ENCODE measurements at places on chromosomes 5 and 9.

DNA sequence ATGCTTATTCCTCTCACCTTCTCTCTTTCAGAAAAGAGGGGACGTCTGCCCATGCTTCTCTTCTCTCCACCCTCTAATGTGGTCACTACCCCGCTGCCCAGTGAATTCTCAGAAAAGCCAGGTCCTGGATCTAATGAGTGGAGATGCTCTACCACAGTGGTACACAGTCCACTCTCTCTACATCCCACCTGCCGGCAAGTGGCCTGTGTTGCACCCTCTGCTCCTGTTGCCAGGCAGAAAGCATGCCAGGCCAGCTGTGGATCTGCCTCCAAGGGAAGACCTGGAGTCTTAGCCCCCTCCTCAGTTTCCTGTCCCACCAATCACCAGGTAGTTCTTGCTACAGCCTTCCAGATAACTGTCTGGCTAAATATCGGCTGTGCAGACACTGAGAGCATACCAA, 71.2 kb upstream of the SPDL1 start:
- no peak for DNase-seq

DNA sequence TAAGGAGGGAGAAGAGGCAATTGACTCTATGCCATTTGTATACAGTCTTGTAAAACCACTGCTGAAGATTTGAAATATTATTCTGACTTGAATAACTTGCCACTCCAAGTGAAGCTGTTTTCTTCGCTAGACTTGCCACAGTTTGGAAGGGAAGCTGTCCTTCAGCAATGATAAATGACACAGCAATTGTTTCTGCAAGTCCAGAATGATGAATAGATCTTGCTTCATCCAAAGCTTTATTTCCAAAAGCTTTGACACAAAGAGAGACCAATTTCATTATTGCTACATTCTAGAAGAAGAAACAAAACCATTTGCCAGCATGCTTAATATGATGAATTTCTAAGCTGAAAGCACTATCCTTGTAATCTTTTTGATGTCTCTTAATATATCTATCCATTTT, 73.7 kb downstream of the ZNF366 start:
- DNase-seq = peak; percentile 85

DNA sequence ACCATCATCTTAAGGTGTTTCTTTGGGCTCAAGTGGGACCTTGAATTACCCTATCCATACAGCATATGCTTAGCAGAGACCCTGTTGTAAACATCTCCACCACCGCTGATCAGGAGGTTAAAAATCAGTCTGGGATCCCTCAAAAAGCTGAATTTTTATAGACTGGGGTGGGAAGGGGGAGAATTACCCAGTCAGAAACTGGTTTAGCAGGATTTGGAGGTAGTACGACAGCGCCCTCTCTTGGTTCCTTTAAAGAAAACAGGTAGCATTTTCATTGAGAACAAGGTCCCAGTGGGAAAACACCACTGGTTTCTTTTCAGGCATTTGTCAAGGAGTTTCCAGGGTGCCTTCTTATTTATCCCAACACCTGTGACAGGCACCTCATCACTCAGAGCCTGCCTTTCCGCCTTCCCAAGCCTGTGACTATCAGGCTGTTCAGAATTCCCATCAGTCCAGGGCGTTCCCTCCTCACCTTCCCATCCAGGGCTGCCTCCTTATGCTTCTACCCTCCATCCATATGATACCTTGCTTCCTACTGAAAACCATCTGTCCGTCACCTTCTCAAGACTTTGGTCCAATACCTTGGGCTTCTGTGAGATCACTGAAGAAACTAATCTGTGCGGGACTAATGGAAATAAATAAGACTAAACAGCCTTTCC, 203.8 kb upstream of the RAI14 start:
- DNase-seq = peak; percentile 10

DNA sequence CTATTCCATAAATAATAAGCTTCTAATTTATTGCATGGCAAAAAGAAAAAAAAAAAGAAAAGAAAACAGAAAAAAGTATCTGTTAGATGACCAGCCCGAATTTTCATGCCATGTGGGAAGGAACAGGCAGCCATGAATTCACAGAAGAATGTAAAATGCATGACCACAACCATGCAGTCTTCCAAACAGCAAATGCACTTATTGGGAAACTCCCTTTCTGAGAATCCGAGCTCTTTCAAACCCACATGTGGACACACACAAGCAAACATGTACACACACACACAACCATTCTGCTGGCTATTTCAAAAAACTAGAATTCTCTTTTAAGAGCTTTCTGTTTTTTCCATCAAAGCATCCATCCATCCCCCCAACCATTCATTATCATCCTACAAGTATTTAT, 236.1 kb downstream of the DNAH5 start:
- no peak for DNase-seq

DNA sequence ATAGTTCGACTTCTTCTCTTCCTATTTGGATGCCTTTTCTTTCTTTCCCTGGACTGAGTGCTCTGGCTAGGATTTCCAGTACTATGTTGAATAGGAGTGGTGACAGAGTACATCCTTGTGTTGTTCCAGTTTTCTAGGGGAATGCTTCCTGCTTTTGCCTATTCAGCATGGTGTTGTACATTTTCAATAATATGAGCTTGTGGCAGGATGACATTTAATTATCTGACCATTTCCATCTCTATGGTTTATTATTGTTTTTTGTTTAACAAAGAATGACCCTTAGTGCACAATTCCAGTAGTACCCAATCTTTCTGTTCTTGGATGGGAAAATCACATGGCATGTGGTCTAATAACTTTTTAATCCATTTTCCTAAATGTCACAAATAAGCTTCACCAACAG, 135.6 kb upstream of the SLC12A2 start:
- no peak for DNase-seq

- no peak for DNase-seq
Measured at GRCh38 chr5:36751886-36752285, 124.7 kb upstream of the NIPBL start.

GRCh38 chr9:120869726-120870125, 7.3 kb downstream of the PHF19 start:
- no peak for DNase-seq
